ENCODE measurements at places on chromosomes 4 and X.

GRCh38 chrX:35785075-35785474 lies 13.1 kb upstream of the MAGEB16 start:
- no peak for DNase-seq

GRCh38 chr4:123159479-123159878 lies 237.1 kb upstream of the NUDT6 start:
- no peak for DNase-seq

DNA sequence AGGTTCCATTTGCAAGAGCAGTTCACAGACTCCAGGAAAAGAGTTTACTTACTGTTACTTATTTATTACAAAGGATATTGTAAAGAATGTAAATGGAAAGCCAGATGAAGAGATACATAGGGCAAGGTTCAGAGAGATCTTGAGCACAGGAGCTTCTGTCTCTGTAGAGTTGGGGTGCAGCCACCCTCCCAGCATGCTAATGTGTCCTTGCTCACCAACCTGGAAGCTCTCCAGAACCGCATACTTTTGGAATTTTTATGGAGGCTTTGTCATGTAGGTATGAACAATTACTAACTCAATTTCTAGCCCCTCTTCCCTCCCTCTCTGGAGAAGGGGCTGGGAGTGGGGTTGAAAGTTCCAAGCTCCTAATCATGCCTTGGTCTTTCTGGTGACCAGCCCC lies 857.2 kb downstream of the RPA4 start:
- no peak for DNase-seq

GRCh38 chr4:1793496-1793840 lies 375 bp downstream of the FGFR3 start:
- DNase-seq: no peak

GRCh38 chr4:40099010-40099409 lies 42.4 kb downstream of the N4BP2 start:
- no peak for DNase-seq

GRCh38 chrX:147405764-147406163 lies 506.0 kb upstream of the FMR1 start:
- no peak for DNase-seq

DNA sequence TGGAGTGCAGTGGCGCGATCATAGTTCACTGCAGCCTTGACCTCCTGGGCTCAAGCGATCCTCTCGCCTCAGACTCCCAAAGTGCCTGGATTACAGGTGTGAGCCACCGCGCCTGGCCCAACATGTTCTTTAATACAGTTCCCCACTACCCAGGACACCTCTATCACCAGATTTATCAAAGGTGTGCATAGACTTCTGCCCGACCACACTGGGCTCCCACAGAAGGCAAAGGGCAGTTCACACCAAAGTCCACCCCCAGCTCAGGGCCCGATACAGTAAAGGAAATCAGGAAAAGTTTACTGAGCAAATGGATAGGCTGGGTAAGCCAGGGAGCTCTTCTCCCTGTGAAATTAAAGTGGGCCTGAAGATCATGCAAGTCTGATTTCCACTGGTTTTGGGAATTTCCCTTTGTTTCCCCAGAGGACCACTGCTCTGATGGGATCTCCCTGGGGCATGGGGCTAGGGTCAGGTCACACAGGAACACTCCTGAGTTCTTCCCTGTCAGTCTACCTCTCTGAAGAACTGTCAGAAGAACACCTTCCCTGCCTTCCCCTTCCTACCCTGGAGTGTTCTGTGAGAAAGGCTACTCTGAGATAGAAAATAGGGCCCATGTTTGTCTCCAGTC lies 17.7 kb upstream of the PIM2 start:
- DNase-seq: no peak

DNA sequence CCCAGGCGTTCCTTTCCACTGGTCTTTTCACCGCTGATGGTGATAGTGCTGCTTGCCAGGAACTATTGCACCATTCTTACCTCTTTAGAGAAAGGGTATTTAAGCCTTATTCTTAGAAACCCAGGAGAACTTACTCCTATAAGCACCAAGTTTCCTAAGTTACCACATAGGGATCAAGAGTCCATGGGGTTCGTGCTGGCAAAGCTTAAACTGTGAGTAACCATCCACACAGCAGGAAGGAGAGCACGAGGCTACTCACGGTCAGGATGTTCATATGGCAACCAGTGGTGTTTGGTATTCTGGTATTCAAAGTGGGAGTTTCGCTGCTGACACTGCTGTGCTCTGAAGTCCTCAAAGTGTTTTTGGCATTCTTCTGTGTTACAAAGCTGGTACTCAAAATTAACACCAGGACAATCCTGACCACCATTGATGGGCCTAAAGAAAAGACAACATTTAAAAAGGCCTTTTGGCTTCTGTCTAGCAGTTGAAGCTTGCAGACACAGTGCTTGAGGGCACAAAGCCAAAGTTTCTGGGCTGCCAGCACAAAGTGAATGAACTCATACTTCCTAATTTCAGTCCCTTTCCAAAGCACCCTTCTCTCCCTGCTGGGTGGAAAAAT lies 256.9 kb downstream of the ADAMTS3 start:
- DNase-seq: no peak
